Hematopoietic multipotent progenitor cell treated with erythropoietin and hydrocortisone succinate and interleukin-3 and kit ligand, for 4 days (in vitro differentiated cells): ENCODE measurements at places on chromosomes 2 and 18.

- no peak for DNase-seq
These were observed 15.2 kb upstream of the NT5DC4 start for GRCh38 chr2:112705575-112705974.

DNA sequence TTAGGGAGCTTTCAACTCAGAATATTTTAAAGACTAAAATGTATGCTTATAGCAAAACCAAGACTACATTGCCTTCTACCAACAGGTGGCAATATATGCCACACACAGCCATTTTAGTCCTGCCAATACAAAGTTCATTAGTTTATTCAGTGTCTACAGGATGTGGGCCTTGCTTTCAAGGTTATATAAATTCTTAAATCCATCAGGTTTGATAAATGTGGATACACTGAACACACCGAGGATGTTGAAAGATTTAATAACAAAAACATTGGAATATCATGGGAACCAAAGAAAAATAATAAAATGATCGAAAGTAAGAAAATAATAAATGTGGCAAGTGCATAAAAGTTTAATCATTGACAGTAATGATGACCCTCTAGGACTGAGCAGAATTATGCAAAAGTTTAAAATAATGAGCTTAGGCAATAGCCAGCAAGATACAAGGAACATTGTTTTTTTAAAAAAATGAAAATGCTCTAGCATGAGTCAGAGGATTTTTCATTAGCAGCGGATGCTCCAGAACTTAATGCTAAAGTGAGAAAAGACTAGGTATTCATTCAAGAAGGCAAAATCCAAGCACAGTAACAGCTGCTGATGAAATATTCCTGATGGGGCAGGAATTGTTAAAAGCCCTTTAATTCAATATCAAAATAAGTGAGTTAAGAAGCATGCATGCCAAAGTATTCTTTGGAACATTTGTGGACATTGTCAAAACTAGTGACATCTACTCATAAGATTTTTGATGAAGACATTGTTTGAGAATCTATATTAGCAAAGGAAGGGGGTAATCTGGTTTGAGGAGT, 14.2 kb downstream of the SCN9A start:
- DNase-seq, result peak; percentile 78

GRCh38 chr2:225797394-225797793, 397.9 kb downstream of the NYAP2 start:
- DNase-seq, result no peak

- no peak for DNase-seq
These were observed 9.2 kb downstream of the ADRA2B start for GRCh38 chr2:96106991-96107707.

- no peak for DNase-seq
These were observed 523.8 kb upstream of the TNP1 start for GRCh38 chr2:217383620-217384019.

- DNase-seq, result no peak
These were observed 122.2 kb downstream of the MSH2 start for GRCh38 chr2:47525167-47525566.

- peak; percentile 21 for DNase-seq
These were observed 18.6 kb upstream of the SCRN3 start for GRCh38 chr2:174376967-174377366.

GRCh38 chr2:207884127-207884526, 114.4 kb upstream of the FZD5 start:
- no peak for DNase-seq

DNA sequence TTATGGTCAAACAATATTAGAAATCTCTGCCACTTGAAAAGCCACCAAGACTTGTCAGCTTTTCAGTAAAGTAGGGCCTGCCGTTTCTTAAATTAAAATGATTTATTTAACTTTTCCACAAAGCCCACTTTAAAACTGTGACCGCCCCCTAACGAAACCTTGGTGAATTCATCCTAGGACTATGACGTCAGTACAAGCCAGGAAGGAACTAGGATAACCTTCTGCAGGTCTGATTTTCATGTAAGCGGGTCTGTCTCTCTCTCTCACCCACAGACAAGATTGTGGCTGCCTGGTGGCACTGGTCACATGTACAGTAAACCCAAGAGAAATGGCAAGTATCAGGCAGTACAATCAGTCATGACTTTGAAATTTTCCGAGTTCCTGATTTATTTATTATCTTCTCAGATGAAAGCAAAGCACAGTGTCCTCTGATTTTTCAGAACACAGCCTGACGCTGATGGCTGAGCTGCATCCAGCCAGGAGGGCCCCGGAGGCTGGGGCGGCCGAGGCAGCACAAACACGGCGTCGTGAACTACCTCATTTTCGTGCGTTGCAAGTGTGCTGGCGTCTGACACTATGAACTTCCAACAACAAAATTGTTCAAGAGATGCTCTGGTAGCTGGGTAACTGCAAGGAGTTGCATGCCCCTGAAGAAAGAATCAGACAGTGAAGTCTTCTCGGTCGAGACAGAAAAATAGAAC, 18.9 kb downstream of the SALL3 start:
- DNase-seq, result no peak

- DNase-seq, result no peak
These were observed 112.1 kb upstream of the ATP8B1 start for GRCh38 chr18:57915248-57915647.

GRCh38 chr2:233353769-233354499, at the start of gene DGKD:
Gene DGKD, plus strand, starts transcription at chr2:233354494. Its CDS starts 25 bp downstream, at chr2:233354519.
- peak; percentile 74 for DNase-seq

DNA sequence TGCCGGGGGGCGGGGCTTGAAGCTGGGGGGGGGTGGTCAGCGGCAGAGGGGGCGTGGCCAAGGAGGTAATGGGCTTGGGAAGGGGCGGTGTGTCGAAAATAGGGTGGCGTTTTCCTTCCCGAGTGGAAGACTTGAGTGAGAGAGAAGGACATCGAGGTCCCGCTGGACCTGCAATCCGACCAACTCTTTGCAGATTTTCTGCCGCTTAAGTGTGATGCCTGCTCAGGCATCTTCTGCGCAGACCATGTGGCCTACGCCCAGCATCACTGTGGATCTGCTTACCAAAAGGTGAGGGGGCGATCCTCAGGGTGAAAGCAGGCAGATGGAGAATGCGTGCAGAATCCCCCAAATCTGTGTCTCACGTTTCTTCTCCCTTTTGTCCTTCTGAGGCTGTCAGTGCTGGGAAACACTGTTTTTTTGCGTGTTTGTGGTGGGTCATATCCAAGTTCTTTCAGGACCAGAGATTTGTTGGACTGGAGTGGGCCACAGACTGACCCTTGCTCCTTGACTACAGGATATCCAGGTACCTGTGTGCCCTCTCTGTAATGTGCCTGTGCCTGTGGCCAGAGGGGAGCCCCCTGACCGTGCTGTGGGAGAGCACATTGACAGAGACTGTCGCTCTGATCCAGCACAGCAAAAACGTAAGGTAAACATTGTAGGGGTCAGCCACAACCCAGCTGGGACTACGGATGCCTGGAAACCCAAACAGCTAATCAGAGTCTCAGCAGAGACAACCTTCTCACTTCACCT, 727 bp downstream of the ZFAND2B start:
- DNase-seq, result no peak

GRCh38 chr2:31227110-31227509, 6.8 kb upstream of the EHD3 start:
- no peak for DNase-seq
